Brain (organoid and tissue), 16 donors: ENCODE measurements at places on chromosomes 4 and X. TPM values are rescaled to one million over a fixed set of nuclear protein-coding genes. Genes with fewer than 3 reads are reported as not detected.

The DOK7 gene
- polyA plus RNA-seq = 0.48 TPM

The FGD1 gene
- polyA plus RNA-seq = 17.4 TPM

The IQCM gene
- not detected for polyA plus RNA-seq

The HTN1 gene
- not detected for polyA plus RNA-seq

The TEX13C gene
- not detected for polyA plus RNA-seq

The NWD2 gene
- polyA plus RNA-seq = 0.20 TPM

The IL21 gene
- polyA plus RNA-seq = not detected

The THAP9 gene
- 0.97 TPM for polyA plus RNA-seq

The FAM184B gene
- 0.58 TPM for polyA plus RNA-seq

The HERC3 gene
- 9.4 TPM for polyA plus RNA-seq

The EXOC1L gene
- not detected for polyA plus RNA-seq

The NAP1L2 gene
- polyA plus RNA-seq = 14.1 TPM

The PARM1 gene
- polyA plus RNA-seq = 11.2 TPM

DNA sequence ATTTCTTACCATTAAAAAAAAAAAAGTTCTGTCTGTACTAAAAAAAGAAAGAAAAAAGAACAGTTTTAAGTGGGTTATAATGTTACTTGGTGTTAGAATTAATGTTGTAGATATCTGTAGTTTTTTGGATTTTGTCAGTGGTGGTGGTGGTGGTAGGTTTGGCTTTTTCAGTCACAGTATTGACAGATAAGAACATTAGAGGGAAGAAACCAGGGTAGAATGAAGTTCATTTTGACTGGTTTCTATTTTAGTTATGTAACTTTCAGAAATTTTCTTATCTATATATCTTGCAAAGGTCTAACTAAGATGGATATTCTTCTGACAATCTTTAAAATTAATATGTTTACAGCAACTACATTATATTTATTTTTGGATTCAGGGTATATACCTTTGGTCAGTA is 105.4 kb downstream of the FBXW7 start:
- DNase-seq = no peak

- DNase-seq = no peak
Measured at GRCh38 chr4:70586841-70587240, 5.2 kb upstream of the AMBN start.

- no peak for DNase-seq
Measured at GRCh38 chr4:102388611-102389010, 43.3 kb upstream of the SLC39A8 start.

DNA sequence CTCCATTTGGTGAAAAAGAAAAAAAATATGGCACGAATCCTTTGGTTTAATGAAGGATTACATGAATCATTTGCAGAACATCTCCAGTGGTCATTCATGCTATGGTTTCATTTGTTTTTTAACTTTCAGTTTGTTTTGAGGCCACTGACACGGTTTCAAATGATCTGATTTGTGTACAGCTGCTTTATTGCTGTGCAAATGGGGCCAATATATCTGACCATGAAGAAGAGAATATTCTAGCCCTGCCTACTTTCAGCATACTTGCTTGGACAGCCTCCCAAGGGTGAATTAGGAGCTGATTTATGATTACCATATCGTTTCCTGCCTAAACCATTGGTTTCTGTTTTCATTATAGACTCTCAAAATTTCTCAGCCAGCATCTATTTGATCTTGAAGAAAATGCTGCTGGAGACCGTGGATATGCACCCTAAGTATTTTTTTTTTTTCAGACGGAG is 30.7 kb downstream of the SPARCL1 start:
- no peak for DNase-seq

GRCh38 chrX:78658845-78659744 is at the start of gene RTL3:
Gene RTL3 (minus strand): TSS chrX:78659328. CDS start chrX:78658420, 908 bp downstream.
- no peak for DNase-seq

DNA sequence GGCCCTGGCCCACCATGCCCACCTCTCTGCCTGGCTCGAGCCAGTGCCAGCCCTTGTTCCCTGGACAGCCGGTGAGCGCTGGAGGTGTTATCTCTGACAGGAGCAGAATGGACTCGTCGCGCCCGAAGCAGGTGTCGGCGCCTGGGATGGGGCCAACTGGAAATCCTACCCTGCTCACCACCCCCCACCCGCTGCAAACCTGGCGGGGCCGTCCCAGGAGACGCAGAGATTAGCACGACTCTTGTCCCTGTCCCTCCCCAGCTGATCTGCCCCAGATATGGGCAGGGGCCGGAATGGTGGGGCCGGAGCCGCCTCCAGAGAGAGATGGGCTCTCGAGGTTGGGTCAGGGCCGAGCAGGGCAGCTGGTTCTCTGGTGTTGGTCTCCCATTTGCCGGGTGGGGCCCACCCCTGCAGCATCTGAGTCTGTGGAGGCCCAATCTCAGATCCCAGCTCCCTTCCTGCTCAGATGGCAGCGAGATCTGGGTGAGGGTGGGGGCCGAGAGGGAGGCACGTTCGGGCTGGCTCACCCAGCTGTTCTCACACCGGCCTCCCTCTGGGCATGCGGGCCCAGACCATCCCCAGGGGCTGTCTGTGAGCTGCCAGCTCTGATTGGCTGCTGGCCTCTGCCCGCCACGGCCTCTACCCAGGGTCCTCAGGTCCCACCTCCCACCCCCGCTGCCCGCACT is 20.1 kb upstream of the FGFR3 start:
- DNase-seq = no peak

DNA sequence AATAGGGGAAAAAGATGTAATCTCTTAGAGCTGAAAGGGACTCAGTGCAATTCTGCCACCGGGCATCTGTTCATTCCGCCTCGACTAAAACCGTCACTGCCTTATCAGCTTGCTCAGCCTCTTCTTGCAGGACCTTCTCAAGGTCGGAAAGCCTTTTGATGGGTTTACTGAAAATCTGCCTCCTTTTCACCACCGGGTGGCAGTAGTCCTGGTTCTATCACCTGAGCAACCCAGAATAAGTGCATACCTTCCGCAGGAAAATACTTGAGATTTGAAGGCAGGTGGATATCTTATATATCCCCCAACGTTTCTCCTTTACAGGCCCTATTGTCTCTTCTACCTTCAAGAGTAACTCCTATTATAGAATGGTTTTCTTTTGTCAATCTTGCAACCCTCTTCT is 103.4 kb upstream of the PAK3 start:
- DNase-seq = peak; percentile 14

DNA sequence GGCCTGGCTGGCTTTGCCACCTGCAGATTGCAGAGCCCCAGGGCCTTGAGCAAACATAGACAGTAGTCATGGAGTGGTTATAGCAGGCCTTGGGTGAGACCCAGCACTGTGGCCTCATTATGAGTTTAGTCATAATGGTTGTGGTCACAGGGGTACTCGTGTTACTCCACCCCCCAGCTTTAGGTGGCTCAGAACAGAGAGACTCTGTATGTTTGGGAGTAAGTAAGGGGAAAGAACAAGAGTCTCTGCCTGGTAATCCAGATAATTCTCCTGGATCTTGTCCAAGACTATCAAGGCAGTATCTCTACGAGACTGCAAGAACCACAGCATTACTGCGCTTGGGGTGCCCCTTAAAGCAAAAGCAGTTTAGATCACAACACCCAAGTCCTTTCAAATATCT is 62.3 kb upstream of the SCRG1 start:
- DNase-seq = no peak

- DNase-seq = no peak
Measured at GRCh38 chr4:687048-687970, 1.6 kb downstream of the SLC49A3 start.

DNA sequence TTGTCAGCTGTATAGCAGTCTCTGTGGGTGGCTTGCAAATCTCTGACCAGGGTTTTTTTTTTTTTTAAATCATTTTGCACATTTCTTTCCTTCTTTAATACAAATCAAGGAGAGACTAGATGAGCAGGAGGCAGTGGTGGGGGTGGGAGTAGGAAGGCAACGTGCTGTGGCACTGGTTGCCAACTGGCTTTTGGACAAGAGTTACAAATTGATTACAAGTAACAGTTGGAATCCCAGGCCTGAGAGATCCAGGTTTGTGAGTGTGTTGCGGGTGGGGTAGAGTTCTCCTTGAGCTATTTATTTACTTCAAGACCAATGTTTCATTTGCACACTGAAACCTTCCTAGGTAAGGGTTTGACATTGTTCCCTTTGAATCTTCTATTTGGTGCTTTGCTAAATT is 325.3 kb downstream of the AFF2 start:
- no peak for DNase-seq

- no peak for DNase-seq
Measured at GRCh38 chr4:140764785-140765392, 8.7 kb upstream of the TBC1D9 start.

DNA sequence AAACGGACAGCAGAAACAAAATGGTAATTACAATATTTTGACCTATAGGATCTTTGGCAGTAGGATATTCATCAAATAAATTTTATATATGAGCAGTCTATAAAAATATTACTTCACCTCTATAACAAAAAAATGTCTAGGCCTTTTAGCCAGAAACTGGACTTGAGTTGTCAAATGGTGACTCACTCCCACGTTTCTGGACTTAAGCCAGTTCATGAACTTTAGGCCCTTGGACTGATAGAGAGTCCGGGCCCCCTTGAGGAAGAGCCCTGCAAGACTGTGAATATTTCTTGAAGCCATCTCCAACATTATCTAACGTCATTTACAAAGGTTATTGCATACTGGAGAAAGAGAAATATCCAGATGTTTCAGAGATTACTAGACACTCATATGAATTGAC is 106.8 kb upstream of the FAM47A start:
- DNase-seq = no peak

- no peak for DNase-seq
Measured at GRCh38 chr4:125116431-125116830, 198.3 kb upstream of the FAT4 start.

DNA sequence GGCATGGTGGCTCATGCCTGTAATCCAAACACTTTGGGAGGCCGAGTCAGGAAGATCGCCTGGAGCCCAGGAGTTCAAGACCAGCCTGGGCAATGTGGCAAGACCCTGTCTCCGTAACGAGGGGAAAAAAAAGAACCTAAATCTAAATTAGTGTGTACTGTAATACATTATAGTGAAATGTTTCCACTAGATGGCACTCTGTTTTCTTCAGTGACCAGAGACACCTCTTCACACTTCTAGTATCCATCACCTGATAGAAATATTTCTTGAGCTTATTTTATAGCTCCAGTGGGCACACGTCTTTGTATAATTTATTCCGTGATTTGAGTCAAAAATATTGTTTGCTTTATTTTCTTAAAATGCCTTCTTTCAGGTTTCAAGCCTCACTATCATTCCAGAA is 600.9 kb upstream of the DIPK2B start:
- DNase-seq = no peak

DNA sequence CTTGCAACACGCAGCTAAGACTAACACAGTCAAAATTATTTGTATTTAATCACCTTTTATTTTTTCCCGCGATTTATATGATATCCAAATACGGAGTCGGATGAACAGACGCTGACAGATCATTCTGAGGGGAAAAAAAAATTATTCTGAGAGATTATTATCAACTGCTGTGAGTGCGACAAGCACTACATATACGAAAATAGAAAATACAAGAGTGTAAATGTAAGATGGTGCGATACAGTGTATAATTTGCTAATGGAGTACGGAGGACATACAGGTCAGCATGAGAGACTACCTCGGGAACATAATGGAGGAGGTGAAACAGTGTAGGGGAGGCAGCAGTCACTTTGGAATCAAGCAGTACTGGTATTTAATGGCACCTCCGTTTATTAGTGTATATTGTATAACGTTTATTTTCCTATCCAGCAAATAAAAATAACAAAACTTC is 2.8 kb upstream of the LIN54 start:
- no peak for DNase-seq

GRCh38 chrX:119105826-119106225 is 21.8 kb downstream of the KIAA1210 start:
- DNase-seq = no peak

DNA sequence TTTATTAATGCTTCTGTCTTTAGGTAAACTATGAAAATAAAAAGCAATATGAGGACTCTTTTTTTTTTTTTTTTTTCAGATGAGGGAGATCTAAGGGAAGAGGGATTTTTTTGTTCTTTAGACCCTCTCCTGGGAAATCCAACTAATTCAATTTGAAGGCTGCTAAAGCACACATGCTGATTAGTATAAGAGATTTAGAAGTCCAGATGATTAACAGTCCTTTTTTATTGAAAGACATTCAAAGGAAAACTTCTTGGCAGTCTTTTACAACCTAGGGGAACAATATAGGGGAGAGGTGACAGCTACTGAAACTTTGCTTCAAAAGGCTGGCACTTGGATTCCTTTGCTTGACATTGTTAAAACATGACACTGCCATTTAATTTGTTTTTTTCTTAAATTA is 602.5 kb downstream of the RAPGEF2 start:
- peak; percentile 19 for DNase-seq

GRCh38 chrX:139724626-139725025 is 16.7 kb upstream of the MCF2 start:
- DNase-seq = no peak

- no peak for DNase-seq
Measured at GRCh38 chr4:76293772-76294171, 12.8 kb upstream of the STBD1 start.

DNA sequence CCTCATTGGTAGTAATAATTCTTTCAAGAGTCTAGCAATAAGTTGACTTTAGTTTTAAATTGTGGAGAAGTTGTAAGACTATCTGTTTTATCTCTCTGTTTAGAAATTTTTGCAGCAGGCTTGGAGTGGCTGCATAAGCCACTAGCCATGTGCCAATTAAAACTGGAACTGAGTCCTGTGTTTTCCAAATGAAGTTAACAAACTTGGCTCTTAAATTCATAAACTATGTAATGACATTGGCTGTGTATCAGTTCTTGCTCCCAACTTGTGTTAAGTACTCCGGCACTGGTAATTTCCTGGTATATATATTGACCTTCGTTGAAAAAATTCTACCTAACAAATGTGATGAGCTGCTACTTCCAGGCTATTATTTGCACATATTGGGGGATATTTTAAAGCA is 420.4 kb downstream of the GBA3 start:
- DNase-seq = peak; percentile 34

DNA sequence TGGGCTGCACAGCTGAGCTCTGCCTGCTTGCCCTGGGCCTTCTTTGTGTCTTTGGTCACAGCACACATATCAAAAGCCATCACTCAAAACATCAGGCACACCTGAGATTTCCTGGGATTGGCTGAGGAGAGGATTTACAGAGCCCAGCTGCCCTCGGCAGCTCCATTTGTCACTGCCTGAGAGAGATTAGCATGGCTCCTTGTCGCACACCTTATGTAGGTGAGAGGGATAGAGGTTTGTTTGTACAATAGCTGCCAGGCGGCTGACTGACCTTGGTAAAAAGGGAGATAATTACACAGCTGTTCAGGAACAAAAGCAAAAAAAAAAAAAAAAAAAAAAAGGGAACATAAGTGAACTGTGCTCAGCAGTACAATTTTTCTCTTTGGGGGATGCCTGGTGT is 63.2 kb downstream of the MGST2 start:
- peak; percentile 26 for DNase-seq

- DNase-seq = no peak
Measured at GRCh38 chr4:19014594-19014993, 993.0 kb upstream of the LCORL start.
